ENCODE measurements at places on chromosomes 16 and 17.

DNA sequence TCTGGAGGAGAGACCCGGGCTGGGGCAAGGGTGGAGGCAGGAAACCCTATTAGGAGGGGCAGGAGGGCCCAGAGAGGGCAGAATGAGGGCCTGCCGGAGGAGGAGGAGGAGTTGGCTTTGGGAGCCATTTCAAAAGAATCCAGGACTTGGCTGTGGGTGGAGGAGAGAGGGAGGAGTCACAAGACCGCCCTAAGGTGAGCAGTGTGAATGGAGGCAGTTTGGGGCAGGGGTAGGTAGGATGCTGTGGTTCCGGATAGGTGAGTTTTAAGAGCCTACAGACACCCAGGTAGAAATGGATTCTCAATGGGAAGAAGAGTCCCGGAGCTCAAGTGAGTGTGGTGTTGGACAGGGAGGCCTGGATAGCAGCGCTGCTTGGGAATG lies 80.3 kb downstream of the ARHGAP23 start:
- no peak for DNase-seq

DNA sequence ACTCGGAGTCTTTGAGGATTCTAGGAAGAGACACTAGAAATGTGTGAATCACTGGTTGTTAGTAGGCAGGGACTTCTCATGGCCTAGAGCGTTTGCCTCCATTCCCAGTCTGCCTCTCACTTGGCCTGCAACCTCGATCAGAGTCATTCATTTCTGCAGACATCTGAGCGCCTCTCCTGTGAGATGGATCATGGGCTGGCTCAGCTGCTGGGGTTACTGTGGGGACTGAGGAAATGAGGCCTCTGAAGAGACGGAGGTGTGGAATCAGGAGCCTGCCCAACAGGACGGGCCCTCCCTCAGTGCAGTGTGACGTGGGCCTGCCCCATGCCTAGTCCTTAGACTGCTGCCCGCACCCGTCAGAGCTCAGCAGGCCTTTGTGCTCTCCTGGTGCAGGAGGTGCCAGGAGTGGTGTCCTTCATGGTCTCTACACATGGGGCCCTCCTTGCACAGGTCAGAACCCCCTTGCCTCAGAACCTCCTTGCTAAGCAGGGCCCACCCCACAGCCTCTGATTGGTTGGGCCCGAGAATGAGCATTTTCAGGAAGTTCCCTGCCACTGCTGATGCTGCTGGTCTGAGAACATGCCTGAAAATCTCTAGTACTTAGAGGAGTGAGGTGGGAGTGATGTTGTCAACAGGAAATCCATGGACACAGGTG lies 99.4 kb downstream of the NPIPB11 start:
- no peak for DNase-seq

GRCh38 chr17:48357779-48358602 lies 72.0 kb downstream of the SKAP1 start:
- DNase-seq: no peak

- DNase-seq: no peak
These were observed 7.6 kb downstream of the IFT20 start for GRCh38 chr17:28327709-28328108.

DNA sequence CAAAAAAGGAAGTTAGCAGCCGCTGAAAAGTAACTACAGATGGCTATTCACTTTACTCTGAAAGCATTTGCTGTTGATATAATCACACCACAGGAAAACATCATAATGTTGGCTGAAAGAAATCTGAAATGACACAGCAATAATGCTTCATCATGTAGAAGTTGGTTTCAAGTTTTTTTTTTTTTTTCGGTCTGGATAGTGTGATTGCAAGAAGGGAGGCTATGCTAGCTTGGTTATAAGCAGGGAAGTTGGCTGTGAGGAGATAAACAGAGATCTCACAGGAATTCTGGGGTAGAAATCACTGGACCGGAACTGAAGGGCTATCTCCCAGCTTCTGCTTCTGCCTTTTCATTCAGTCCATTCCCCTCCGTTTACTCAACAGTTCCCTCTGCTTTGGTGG lies 57.9 kb downstream of the MYO1D start:
- no peak for DNase-seq

DNA sequence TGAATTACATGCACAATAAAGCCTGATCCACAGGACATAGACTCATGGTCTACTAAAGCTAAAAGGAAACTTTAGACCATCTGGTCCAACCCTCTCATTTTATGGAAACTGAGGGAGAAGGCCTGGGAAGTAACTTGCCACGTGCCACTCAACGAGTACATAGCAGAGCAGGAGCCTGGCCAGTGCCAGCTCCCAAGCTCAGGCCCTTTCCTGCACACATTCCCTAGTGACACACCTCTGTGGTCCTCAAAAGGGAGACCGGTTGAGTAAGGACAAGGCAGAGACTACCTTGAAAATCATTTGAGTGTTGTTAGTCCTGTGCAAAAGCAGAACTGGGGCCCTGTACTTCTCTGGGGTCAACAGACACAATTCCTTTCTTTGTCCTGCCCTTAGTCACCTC lies 2.8 kb downstream of the CCL4L2 start:
- no peak for DNase-seq

GRCh38 chr17:45579529-45580495 lies 89.3 kb upstream of the PLEKHM1 start:
- no peak for DNase-seq

DNA sequence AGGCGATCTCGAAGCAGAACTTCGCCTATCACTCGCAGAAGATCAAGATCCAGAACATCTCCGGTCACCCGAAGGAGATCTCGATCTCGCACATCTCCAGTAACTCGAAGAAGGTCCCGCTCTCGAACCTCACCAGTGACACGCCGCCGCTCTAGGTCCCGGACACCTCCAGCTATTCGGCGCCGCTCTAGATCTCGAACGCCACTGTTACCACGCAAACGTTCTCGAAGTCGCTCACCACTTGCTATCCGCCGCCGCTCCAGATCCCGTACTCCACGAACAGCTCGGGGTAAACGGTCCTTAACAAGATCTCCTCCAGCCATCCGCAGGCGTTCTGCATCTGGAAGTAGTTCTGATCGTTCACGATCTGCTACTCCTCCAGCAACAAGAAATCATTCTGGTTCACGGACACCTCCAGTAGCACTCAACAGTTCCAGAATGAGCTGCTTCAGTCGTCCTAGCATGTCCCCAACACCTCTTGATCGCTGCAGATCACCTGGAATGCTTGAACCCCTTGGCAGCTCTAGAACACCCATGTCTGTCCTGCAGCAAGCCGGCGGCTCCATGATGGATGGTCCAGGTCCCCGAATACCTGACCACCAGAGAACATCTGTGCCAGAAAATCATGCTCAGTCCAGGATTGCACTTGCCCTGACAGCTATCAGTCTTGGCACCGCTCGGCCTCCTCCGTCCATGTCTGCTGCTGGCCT lies 10.5 kb downstream of the ELOB start:
- no peak for DNase-seq

DNA sequence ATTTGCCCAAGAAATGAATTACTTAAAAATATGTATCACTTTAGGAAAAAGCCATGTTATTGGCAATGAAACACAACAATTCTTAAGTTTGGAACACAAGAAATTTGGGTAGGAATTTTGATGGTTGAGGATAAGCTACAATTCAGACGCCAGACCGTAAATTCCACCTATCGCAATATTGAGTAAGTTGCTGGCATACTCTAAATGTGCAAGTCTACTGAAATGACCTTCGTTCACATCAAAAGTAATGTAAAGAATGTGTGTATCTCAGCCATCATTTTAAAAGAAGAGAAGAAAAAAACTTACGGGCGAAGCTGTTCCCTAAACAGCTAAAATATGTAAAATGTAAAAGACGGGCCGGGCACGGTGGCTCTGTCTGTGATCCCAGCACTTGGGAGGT lies 33.4 kb downstream of the UBE2G1 start:
- DNase-seq: no peak

DNA sequence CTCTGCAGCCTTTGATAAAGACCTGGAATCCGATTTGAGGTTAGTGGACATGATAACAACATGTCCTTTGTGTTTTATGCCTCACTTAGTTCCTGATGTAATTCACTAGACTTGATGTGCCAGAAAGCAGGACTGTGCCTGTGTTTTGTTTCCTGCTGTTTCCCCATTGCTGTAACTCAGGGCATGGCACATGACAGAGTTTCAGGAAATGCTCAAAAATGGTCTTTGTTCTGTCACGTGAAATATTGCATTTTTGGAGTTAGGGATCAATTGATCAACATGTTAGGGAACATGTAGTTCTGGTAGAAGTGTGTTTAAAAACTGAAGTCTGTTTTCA lies 32.8 kb downstream of the DHX38 start:
- DNase-seq: no peak

DNA sequence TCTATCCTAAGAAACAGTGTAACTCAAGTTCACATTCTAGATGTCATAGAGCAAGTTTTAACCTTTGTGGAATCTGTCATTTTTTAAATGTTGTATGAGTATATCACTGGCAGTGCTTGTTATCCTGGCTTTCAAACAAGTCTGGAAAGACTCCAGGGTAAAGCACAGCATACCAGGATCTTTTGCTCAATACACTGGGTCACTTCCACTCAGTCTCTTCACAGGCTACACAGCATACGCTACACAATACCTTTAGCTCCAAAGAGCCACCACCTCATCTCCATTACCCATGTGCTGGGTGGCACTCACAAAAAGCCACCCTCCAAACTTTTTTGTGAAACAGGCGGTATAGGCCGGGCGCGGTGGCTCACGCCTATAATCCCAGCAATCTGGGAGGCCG lies 69.5 kb downstream of the PARN start:
- DNase-seq: no peak

DNA sequence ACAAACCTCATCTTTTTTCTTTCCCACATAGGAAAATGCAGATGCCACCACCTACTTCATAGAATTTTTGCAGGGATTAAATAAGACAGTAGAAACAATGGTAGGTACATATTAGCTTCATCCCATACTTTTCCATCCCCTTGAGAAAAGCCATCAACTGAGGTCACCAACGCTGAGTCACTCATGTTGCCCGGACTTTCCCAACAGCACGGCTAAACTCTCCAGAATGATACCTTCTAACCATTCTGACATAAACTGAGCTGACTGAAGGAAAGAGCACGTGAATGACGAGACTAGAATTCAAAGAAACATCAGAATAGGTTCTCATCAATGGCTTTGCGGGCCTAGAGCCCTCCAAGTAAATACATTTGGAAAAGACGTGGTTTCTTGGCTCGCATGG lies 146.0 kb upstream of the RCVRN start:
- DNase-seq: no peak

DNA sequence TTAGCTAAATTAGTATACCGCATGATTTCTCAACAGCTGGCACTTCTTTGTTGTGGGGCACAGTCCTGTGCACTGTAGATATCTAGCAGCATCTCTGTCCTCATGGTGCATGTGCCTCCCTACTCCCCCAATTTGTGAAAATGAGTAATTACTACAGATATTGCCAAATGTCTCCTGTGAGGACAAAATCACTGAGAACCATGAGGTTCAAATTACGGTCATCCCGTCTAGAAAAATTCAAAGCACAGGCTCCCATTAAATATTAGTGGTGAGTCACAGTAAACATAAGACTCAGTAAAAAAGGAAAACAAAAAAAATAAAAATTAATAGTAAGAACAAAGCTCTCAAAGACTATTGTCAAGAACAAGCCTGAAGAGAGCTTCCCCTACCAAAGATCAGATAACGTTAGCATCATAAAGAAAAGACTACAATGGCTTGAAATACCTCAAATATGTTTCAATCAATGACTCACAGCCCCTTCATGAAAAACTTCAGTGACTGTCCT lies 57.8 kb downstream of the STH start:
- no peak for DNase-seq

- DNase-seq: no peak
These were observed 201.5 kb upstream of the AXIN2 start for GRCh38 chr17:65762973-65763372.

DNA sequence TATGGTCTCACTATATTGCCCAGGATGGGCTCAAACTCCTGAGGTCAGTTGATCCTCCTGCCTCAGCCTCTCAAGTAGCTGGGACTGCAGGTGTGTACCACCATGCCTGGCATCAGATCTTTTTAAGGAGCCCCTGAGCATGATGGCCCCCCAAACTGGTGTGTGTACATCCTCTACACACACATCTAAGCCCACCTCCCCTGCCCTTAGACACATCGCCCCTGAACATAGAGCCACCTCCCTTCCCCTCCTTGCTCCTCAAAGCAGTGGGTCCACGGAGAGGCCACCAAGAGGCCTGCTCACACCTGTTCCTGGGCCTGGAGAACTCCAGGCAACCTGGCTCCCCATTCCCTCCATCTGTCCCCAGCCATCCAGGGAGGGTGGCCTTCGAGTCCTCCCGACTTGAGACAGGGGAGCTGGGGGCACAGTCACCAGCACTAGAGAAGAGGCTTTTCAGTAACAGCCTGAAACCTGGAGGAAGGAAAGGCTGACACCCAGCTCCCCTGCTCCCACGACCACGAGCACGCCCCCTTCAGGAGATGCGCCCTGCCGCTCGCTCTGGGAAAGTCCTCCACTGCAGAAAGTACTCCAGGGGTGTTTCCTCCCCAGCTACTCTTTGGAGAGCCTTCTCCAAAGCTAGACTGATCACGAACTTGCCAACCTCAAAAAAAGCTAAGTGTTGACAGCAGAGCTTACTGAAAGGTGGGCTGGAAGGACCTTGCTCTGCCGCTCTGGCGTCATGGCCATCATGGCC lies 12.6 kb upstream of the PRR29 start:
- no peak for DNase-seq

DNA sequence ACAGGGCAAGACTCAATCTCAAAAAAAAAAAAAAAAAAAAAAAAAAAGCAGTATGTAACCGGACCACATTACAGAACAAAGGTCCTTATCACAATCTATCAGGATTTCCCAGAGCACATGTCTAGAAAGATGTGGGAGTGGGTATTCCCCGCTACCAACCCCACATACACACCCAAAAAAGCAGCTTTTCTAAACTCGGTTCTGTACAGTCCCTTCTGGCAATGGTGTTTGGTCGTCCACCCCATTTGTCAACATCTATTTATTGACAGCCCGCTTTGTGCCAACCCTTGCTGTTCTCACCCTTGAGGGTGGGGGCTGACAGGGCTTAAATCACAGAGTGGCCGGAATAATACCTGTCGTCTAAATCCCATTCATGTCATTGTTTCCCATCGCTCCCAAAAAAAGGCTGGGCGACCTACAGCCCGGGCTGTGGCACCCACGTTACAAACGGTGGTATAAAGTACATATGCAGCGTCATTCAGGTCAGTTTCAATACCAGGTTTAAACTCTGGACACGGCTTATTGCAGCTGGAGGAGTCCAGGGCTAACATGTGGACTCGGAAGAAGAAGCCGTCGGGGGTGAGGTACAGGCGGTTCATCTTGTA lies 3.6 kb downstream of the C17orf58 start:
- no peak for DNase-seq

- no peak for DNase-seq
These were observed 6.3 kb downstream of the SLFN12L start for GRCh38 chr17:35531160-35531559.

GRCh38 chr17:77420804-77421629 lies 280.2 kb downstream of the SEC14L1 start:
- DNase-seq: no peak

GRCh38 chr17:73594025-73594424 lies 50.2 kb downstream of the SDK2 start:
- DNase-seq: no peak

DNA sequence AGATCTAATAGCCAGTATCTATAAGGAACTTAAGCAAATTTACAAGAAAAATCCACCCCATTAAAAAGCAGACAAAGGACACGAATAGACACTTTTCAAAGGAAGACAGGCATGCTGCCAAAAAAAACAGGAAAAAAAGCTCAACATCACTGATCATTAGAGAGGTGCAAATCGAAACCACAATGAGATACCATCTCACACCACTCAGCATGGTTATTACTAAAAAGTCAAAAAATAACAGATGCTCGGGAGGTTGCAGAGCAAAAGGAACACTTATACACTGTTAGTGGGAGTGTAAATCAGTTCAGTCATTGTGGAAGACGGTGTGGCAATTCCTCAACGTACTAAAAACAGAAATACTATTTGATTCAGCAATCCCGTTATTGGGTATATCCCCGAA lies 9.6 kb downstream of the STX8 start:
- DNase-seq: no peak
